ENCODE measurements at places on chromosomes 1 and 21.
A peak's percentile ranks its signal among the peaks of the same experiment; 100 is the strongest.

DNA sequence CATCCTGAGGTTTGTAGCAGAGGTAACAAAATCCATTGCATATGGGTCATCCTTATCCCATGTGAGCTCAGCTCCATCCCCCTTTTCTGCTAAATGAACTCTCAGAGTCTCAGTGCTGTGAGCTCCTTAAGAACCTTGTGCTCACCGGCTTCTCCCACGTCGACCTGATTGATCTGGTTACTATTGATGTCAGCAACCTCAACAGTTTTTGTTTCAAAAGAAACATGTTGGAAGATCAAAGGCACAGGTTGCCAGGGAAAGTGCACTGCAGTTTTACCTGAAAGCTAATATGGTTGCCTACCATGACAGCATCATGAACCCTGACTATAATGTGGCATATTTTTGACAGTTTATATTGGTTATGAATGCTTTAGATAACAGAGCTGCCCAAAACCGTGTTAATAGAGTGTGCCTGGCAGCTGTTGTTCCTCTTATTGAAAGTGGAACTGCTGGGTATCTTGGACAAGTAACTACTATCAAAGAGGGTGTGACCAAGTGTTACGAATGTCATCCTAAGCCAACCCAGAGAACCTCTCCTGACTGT, 131.4 kb downstream of the HS2ST1 start:
- ATAC-seq = peak; percentile 68

DNA sequence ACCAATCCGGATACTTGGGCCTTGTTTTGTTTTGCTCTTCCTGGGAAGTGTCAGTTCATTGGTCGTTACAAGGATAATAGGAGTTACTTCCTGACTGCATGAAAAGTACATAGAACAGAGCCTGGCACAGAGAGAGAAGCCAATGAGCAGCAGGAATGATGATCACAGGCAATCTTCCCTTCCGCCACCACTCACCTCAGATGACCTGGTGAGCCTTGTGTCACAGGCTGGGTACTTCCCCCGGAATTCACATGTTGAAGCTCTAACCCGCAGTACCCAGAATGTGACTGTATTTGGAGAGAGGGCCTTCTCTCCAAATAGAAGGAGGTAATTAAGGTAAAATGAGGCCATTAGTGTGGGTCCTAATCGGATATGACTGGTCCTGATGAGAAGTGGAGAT, 18.8 kb upstream of the GPR137B start:
- no peak for ATAC-seq

- ATAC-seq = no peak
Measured at GRCh38 chr1:164423136-164423535, 135.8 kb upstream of the PBX1 start.

- ATAC-seq = no peak
Measured at GRCh38 chr1:145884675-145885074, 991 bp downstream of the ANKRD35 start.

- no peak for ATAC-seq
Measured at GRCh38 chr1:220813013-220813412, 26.3 kb downstream of the MTARC1 start.

DNA sequence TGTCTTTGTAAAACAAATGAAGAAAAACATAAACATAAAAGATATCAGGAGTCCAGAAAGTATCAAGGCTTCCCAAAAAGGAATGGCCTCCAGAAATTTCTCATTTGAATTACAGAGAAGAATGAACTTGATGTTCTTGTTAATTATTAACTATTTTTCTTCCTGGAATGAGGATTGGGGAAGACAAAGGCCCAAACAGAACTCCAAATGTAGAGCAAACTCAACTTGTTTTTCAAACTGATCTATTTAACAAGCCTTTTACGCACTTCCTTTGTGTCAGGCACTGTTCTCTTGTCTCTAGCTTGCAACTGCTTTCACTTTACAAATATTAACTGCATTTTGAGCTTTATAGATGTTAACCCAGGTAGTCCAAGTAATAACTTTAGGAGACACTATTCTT, 45.5 kb downstream of the LAMC2 start:
- ATAC-seq = no peak

GRCh38 chr1:55047611-55048010, 8.3 kb downstream of the PCSK9 start:
- no peak for ATAC-seq

DNA sequence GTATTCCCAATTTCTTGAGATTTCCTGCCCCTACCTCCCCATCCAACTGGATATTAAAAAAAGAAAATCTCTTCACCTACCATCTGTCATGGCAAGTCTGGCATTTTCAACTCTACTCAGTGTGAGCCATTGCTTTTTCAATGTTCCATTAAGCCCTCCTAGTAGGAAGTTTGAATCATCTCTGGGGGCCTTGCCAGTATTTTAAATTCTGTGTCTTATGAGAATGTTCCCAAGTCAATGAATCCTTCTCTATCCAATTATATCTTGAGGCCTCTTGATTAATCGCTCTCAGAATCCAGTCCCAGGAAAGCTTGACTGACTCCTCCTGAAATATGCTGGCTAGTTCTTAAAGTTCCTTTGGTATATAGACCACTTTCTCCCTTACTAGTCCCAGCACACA, 91.5 kb downstream of the NGF start:
- no peak for ATAC-seq

GRCh38 chr1:25810341-25811299, 9.1 kb upstream of the MTFR1L start:
- peak; percentile 73 for ATAC-seq

GRCh38 chr1:223837206-223837605, 8.5 kb downstream of the TP53BP2 start:
- no peak for ATAC-seq
